ENCODE measurements at places on chromosomes 1 and 21.
A peak's percentile ranks its signal among the peaks of the same experiment; 100 is the strongest.

DNA sequence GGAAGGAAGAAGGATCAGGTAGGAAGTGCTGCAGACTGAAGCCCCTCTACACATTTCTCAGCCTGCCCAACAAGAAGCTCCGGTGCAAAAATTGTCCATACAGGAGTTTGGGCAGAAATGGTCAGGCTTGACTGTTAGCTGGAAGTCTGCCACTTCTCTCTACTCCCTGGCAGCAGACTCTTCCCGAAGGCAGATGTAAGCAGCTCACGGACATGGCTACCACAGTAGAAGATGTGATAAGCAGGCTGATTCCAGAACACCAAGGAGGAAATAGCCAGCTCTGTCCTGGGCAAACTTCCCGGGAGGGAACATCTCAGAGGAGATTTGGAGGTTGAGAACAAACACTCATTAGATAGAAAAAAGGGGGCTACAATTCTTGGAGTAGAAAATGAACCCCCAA, 52.6 kb downstream of the TRABD2B start:
- no peak for DNase-seq

GRCh38 chr1:228373681-228374571, 32.7 kb downstream of the TRIM11 start:
- no peak for DNase-seq

- no peak for DNase-seq
Measured at GRCh38 chr1:116911779-116912469, 2.2 kb downstream of the PTGFRN start.

DNA sequence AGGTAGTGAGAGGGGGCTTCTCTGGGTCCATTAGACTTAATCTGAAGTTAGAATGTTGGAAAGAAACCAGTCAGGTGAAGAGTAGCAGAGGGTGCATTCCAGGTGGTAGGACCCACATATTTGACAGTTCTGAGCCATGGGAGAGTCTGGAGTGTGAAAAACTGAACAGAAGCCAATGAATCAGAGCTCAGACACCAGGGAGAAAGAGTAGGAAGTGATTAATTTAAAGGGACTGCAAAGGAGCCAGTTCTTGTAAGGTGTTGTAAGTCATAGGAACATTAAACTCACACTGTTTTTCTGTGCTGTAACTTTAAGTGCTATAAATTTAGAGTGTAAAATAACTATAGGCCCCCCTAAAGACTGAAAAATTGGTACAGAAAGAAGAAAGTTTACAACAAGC, 5.9 kb upstream of the DHX9 start:
- no peak for DNase-seq

DNA sequence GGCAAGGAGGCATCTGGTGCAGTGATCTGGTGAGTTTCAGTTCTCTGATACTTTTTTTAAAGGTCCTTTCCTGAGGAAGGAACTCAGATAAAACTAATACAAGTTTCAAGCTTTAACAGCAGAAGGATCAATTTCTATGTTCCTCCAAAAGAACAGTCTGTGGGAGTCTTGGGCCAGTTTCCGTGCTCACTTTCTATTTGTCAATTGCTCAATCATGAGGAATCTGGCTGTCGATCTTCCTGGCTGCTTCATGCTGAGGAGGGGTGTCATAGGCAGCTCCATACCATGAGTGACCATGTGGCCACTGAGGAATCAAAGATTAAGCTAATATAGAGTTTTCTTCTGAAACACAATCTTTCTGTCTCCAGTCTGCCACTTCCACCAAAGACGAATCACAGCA, 11.4 kb upstream of the TMEM125 start:
- no peak for DNase-seq

DNA sequence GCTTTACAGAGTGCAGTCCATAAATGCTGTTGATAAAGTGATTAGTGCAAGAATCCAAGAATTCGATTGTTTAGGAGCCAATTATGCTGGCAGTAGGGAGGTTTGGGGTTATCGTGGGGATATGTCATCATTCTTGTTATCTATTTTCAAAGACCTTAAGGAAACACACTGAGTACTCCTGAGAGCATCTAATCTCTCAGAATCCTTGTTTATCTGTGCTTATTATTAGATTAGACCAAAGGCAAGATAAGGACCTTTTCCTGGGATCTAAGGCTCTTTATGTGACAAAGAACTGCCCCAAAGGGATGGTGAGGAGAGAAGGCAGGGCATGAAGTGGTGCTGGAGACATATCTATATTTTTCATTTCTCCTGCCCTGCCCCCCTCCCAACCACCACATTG, 139.1 kb downstream of the TSEN15 start:
- no peak for DNase-seq

DNA sequence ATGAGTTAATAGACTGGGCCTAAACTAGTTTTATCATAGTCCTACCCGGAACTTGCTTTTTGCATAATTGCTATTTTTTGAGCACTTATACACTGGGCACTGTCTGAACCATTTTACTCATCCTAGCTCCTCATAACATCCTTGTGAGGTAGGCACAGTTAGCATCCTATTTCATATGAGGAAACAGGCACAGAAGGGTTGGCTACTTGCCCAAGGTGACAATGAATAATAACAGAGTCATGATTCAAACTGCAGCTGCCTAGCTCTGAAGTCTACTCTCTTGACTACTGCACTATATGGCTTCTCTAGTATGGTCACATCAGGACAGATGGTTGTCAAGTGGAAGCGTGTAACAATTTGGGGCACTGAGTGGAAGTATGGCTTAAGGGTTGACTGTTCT, 18.2 kb upstream of the RC3H1 start:
- peak; percentile 37 for DNase-seq

GRCh38 chr1:47805018-47805417, 192.2 kb downstream of the TRABD2B start:
- DNase-seq, result no peak

GRCh38 chr1:116228511-116228910, 117.3 kb downstream of the MAB21L3 start:
- DNase-seq, result no peak

DNA sequence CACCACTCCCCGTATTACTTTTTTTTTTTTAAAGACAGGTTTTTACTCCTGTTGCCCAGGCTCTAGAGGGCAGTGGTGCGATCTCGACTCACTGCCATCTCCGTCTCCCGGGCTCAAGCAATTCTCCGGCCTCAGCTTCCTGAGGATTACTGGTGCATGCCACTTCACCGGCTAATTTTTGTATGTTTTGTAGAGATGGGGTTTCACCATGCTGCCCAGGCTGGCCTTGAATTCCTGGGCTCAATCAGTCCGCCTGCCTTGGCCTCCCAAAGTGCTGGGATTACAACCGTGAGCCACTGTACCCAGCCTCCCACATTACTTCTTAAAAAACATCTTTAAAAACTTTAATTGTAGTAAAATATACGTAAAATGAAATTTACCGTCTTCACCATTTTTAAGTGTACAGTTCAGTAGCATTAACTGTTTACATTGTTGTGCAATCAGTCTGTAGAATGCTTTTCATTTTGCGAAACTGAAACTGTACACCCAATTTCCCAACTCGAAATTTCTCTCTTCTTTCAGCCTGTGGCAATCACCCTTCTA, 77.0 kb downstream of the ZMYM4 start:
- no peak for DNase-seq

DNA sequence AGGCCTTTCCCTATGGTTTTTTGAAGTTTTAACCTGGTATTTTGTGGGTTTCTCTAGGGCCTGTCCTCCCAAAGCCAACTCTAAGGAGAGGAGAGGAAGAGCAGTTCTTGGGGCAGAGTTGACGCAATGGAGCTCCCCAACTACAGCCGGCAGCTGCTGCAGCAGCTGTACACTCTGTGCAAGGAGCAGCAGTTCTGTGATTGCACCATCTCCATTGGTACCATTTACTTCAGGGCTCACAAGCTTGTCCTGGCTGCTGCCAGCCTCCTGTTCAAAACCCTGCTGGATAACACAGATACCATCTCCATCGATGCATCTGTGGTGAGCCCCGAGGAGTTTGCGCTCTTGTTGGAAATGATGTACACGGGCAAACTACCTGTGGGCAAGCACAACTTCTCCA, 38.2 kb downstream of the ZBTB40 start:
- no peak for DNase-seq

- no peak for DNase-seq
Measured at GRCh38 chr1:64984737-64985136, 18.4 kb upstream of the JAK1 start.

DNA sequence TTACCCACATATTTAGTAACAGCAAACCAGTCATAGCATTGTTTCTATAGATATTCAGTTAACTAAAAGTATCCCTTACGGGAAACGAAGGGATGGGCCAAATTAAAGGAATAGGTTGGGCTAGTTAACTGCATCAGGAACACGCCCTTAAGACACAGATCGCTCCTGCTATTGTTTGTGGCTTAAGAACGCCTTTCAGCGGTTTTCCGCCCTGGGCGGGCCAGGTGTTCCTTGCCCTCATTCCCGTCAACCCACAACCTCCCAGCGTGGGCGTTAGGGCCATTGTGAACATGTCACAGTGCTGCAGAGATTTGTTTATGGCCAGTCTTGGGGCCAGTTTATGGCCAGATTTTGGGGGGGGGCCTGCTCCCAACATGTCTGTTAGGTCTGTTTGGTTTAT, 14.7 kb downstream of the TNFRSF18 start:
- no peak for DNase-seq

- DNase-seq, result no peak
Measured at GRCh38 chr1:176954242-176954641, 210.3 kb downstream of the ASTN1 start.

GRCh38 chr21:17428484-17428869, 84.4 kb upstream of the CXADR start:
- DNase-seq, result no peak

GRCh38 chr1:148353461-148354283, 129.4 kb downstream of the PPIAL4G start:
- peak; percentile 18 for DNase-seq

DNA sequence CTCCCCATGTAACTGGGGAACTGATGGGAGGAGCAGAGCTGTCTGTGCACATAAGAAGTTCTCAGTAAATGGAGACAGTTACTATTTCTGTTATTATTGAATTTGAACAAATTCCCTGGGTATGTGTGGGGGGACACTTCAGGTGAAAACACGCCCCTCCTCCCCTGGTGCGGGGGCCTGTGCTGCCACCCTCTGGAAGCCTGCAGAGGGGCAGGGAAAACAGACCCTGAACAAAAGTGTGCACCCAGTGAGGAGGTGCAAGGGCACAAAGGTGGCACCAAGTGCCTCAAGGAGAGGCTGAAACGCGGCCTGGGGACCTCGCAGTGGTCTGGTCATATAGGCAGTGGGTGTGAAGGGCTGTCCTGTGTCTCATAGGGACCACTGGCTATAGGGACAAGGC, 18.2 kb upstream of the NADK start:
- peak; percentile 16 for DNase-seq

DNA sequence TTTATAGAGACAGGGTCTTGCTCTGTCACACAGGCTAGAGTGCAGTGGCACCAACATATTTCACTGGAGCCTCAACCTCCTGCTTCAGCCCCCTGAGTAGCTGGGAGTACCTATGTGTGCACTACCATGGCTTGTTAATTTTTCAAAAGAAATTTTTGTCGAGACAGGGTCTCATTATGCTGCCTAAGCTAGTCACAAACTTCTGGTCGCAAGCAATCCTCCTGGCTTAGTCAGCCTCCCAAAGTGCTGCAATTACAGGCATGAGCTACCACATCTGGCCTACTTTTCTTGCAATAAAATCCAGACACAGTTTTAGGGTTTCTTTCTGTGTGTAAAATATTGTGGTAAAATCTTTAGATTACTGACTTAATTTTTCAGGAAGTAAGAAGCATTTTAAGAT, 27.9 kb upstream of the NTPCR start:
- peak; percentile 39 for DNase-seq

GRCh38 chr1:16443975-16444770, 3.6 kb downstream of the NECAP2 start:
- DNase-seq, result no peak

- DNase-seq, result no peak
Measured at GRCh38 chr1:43887748-43888147, 45.9 kb upstream of the ARTN start.
